Placental pericyte (primary cell): ENCODE measurements at places on chromosomes 16 and 17. TPM values are rescaled to one million over a fixed set of nuclear protein-coding genes. Genes with fewer than 3 reads are reported as not detected.

VASN gene
- total RNA-seq, result 142 and 358 TPM in 2 replicates

EFCAB5 gene
- total RNA-seq, result 0.22 and 0.57 TPM in 2 replicates

RASD1 gene
- 1.1 and 2.2 TPM in 2 replicates for total RNA-seq

PSMD12 gene
- total RNA-seq, result 23.4 and 32.4 TPM in 2 replicates

DPEP2 gene
- not detected in 2 replicates for total RNA-seq

SNAI3 gene
- total RNA-seq, result 0.22 TPM in 1 of 2 replicates, not detected in the other

CD300E gene
- total RNA-seq, result not detected in 2 replicates

PIPOX gene
- total RNA-seq, result 1.3 and 2.6 TPM in 2 replicates

KCTD19 gene
- under 0.01 TPM in 1 of 2 replicates, not detected in the other for total RNA-seq

OR4D1 gene
- not detected in 2 replicates for total RNA-seq

NEURL4 gene
- 22.1 and 25.2 TPM in 2 replicates for total RNA-seq

ITGAD gene
- total RNA-seq, result not detected in 2 replicates

RFWD3 gene
- total RNA-seq, result 17.9 and 61.6 TPM in 2 replicates

DNASE1L2 gene
- 0.86 and 1.1 TPM in 2 replicates for total RNA-seq

CTNS gene
- 15.7 and 74.2 TPM in 2 replicates for total RNA-seq

ITPRIPL2 gene
- total RNA-seq, result 31.7 and 139 TPM in 2 replicates

SPN gene
- total RNA-seq, result not detected in 2 replicates

ZDHHC1 gene
- total RNA-seq, result 4.6 and 6.0 TPM in 2 replicates

ARHGAP23 gene
- total RNA-seq, result 44.6 and 76.7 TPM in 2 replicates

LLGL2 gene
- total RNA-seq, result 0.57 and 1.8 TPM in 2 replicates

RAB11FIP4 gene
- under 0.01 and 0.44 TPM in 2 replicates for total RNA-seq

EVI2A gene
- total RNA-seq, result 1.1 and 1.9 TPM in 2 replicates

GCGR gene
- not detected in 2 replicates for total RNA-seq

ZNF423 gene
- under 0.01 TPM in 2 replicates for total RNA-seq

PRAC1 gene
- not detected in 2 replicates for total RNA-seq

SLC13A2 gene
- total RNA-seq, result not detected in 2 replicates

ATP2A1 gene
- total RNA-seq, result 0.29 and 0.44 TPM in 2 replicates

PRCD gene
- 3.5 and 4.3 TPM in 2 replicates for total RNA-seq

PDXDC1 gene
- total RNA-seq, result 60.2 and 108 TPM in 2 replicates

NOMO2 gene
- total RNA-seq, result 98.5 and 197 TPM in 2 replicates

IRX3 gene
- total RNA-seq, result 12.7 and 18.2 TPM in 2 replicates
